Left ventricle myocardium inferior (tissue), 1 donor: ENCODE measurements at places on chromosomes 2 and 18.

- DNase-seq = no peak
Measured at GRCh38 chr2:150230004-150230403, 257.5 kb downstream of the RND3 start.

- DNase-seq = no peak
Measured at GRCh38 chr2:190786404-190787166, 94.0 kb upstream of the GLS start.

DNA sequence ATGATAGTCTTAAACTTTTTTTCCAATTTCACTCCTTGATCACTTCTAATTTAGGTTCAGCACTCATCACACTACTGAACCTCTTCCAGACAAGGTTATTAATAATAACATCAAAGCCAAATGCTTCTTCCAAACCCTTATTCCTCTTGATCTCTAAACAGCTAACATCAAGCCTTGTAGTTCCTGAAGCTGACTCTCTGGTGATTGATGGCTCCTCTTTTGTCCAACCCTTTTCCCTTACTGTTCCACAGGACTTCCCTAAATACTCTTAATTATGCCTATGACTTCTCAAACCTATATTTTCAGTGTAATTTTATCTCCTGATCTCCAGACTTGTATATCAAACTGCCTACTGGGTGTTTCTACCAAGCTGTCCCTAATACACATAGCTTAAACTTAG lies 83.9 kb downstream of the FAM228A start:
- DNase-seq = no peak

DNA sequence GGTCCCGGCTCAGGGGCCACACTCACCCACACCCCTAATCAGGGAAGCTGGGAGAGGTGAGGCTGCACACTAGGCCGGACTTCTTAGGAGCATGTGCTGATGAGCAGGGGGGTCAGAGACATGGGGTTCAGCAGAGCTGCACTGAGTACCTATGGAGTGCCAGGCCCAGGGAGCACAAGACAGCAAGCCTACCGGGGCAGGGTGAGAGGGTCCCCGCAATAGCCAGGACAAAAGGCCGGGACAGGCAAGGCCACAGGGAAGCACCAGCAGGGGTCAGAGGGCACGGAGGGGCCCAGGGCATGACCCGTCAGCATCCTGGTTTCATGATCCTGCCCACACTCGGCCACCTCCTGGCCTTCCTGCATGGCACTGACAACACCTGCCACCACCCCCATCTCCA lies 73.5 kb downstream of the TNS1 start:
- DNase-seq = peak; percentile 15

- DNase-seq = no peak
Measured at GRCh38 chr2:151668737-151669136, 65.5 kb downstream of the NEB start.

- no peak for DNase-seq
Measured at GRCh38 chr2:181471783-181472182, 14.6 kb downstream of the ITGA4 start.
